ENCODE measurements at places on chromosomes 11 and 22.

DNA sequence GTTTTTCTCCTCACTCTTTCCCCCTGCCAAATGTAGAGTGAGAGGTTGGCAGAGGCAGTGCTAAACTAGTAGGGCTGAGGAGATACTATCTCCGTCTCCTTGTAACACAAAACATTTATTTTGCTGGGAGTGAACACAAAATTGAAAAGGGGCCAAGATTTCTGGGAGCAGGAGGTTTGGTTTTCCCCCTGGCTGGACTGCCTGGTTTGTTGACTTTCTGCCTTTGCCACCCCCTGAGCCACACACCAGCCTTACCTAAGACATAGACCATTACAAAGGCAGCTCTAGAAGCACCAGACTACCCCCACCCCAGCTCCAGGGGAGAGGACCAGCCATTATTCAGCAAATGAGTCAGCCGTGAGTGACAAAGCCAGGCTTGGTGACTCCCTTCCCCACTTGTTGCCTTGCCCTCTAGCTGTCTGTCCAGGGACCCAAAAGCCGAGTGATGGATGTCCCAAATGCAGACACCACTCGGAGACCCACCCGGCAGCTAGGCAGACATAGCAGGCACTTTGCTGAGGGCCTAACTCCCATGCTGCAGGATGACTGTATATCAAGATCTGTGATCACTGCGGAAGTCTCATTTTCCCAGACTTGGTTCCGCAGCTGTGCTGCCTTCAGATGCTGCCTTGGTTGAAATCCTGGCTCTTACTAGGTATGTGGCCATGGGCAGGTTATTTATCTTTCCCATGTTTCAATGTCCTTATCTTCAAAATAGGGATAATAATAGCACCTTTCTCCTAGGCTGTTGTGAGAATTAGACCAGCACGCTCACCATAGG lies 17.7 kb upstream of the CDON start:
- no peaks in the 10 kb centered on the region for H3K36me3 ChIP-seq
- no peaks in the 10 kb centered on the region for H3K4me1 ChIP-seq
- peak overlapping the region; percentile 76 for H3K27ac ChIP-seq
- peaks cover 5% of the 10 kb centered on the region for H3K27me3 ChIP-seq
- DNase-seq = peak; percentile 64

DNA sequence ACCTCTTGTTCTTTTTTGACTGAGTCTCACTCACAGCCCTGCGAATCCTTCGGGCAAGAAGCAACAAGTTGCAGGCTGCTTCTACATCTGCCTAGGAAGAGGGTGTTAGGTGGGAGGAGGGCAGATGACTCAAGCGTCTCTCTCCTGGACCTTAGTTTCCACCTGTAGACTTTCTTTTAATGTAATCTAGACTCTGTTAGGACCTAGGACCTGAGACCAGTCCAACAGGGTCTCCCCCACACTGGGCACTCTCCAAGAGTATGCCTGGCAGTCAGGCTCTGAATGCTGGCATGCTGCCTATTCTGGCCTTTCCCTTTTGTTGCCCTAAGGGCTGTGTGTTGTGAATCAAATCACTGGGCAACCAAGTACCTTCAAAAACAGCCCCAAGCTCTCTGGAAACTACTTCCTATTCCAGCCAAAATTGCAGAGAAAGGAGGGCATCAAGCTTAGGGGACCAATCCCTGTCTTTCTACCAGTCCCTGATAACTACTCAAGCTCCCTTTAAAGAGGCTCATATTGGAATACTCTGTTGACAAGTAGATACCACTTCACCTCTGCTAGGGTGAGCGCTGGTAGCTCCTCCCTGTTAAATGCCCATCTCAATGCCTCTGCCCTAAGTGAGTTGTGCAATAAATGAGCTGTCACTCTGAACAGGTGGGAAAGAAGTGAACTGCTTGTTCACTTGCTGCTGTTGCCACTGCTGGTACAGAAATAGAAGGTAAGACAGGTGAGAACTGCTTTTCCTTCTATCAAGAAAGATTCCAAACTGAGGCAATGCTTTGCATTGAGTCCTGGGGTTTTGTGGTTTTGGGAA lies at the start of gene BBOX1:
TSS of gene BBOX1 (plus strand) at position 514 of the 814 bp plus-strand sequence. CDS start 14,616 bp downstream, outside the sequence.
- no peaks in the 10 kb centered on the region for H3K36me3 ChIP-seq
- peak within 1 kb of the TSS; percentile 91 for H3K27ac ChIP-seq
- no peaks in the 10 kb centered on the region for H3K27me3 ChIP-seq
- H3K4me3 ChIP-seq = no peak within 1 kb of the TSS
- H3K4me1 ChIP-seq = no peaks in the 10 kb centered on the region

DNA sequence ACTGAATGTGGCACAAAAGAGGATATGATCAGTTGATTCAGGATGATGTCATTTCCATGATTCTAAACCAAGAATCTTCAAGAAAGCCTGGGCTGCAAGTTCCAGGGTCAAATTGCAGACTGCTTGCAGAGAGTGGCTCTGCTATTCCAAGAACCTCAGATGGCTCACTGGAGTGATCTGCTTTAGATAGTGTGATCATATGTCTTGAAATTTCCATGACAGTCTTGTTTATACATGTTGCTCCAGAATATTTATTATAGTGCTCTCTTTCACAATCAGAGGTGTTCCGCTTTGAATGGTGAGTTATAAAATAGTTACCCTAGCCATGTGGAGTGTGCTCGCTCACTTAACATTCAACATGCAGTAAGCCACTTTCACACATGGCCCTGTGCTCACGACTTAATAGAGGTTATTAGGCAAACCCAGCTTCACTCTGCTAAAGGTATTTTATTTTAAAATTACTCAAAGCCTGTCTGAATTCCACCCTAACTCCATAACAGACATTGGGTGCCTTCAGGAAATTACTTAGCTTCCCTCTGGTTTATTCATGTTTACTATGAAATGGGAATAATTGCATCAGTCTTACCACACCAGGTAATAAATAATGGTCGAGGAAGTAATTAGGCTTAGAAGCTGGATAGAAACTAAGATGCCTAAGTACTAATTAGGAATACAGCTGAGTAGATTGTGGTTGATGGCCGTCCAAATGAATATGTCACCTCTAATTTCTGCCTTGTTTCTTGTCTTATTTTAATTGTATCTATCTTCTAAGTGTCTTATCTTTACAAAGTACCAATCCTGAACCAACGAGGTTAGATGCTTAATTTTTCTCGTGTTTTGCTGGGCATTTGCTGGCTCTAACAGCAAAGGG lies 187.9 kb downstream of the ETS1 start:
- H3K27ac ChIP-seq = no peak overlapping the region
- no peaks in the 10 kb centered on the region for H3K36me3 ChIP-seq
- no peaks in the 10 kb centered on the region for H3K4me1 ChIP-seq

DNA sequence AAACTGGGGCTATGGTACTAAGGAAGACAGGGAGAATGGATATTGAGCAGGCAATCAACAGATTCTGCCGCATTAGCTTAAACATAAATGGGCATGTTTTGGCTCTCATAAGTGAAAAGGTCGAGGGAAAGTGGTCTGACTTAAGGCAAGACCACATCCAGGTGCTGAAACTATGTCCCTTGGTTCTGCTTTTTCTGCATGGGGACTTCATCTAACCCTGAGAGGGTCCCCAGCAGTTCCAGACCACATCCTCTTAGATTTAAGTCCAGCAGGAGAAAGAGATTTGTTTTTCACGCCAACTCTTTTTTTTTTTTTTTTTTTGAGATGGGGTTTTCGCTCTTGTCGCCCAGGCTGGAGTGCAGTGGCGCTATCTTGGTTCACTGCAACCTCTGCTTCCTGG lies 5.5 kb downstream of the RPS6KA4 start:
- no peak overlapping the region for H3K27ac ChIP-seq
- no peak for DNase-seq
- no peaks in the 10 kb centered on the region for H3K27me3 ChIP-seq
- no peaks in the 10 kb centered on the region for H3K36me3 ChIP-seq

DNA sequence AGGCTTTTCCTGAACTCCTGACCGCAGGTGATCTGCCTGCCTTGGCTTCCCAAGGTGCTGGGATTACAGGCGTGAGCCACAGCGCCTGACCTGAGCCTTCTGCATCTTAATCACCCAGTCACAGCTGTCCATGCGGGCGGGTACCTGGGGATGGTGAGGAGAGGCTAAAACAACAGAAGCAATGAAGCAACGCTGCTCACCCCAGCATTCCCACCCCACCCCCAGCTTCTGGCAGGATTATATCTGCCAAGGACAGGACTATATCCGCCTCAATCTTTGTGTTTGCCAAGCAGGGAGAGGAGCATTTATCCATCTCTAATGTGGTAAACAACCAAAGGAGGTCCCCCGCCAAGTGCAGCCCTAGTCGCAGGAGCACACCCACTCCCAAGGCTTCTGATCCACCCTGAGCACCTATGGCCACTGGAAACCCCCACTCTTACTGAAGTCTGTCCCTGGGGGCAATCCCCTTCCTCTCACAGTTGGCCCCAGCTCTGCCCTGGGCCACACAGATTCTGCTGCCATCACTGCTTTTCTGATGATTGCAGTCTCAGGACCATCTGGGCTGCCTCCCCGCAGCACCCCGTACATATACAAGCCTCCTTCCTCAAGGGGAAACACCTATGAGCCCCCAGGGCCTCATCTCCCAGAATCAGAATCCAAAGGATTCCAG lies 8.8 kb upstream of the LGALS2 start:
- DNase-seq = no peak
- H3K4me3 ChIP-seq = no peak overlapping the region
- H3K36me3 ChIP-seq = no peaks in the 10 kb centered on the region

- H3K4me3 ChIP-seq = no peak overlapping the region
- no peaks in the 10 kb centered on the region for H3K36me3 ChIP-seq
- no peak for DNase-seq
- no peaks in the 10 kb centered on the region for H3K4me1 ChIP-seq
These were observed 4.5 kb upstream of the TTLL8 start for GRCh38 chr22:50062509-50063135.
